ENCODE measurements at places on chromosomes 1 and 21.
A peak's percentile ranks its signal among the peaks of the same experiment; 100 is the strongest.

DNA sequence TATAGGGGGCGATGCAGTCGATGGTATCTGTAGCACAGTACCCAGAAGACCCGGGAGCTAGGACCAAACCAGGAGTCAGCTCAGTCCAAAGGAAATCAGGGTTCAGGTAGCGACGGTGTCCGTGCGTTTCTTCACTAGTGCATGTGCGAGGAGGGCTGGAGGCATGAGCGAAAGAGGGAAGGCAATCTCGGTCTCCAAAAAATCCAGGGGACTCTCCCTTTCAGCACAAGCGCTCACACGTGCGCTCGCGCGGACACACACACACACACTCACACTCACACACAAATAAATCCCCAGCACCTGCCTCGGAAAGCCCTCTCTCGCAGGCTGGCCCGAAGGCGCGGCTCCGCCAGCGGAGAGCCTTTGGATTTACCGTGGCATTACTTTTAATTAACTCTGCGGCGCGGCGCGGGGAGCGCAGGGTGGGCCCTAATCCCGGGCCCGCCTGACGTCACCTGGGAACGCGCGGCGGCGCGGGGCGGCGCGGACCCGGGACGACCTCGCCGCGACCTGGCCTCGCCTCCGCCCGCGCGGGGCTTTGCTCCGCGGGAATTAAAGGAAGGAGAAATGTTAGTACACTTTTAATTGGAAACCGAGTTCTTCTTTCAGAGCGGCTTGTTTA is 121.2 kb downstream of the LMX1A start:
- no peak for DNase-seq

DNA sequence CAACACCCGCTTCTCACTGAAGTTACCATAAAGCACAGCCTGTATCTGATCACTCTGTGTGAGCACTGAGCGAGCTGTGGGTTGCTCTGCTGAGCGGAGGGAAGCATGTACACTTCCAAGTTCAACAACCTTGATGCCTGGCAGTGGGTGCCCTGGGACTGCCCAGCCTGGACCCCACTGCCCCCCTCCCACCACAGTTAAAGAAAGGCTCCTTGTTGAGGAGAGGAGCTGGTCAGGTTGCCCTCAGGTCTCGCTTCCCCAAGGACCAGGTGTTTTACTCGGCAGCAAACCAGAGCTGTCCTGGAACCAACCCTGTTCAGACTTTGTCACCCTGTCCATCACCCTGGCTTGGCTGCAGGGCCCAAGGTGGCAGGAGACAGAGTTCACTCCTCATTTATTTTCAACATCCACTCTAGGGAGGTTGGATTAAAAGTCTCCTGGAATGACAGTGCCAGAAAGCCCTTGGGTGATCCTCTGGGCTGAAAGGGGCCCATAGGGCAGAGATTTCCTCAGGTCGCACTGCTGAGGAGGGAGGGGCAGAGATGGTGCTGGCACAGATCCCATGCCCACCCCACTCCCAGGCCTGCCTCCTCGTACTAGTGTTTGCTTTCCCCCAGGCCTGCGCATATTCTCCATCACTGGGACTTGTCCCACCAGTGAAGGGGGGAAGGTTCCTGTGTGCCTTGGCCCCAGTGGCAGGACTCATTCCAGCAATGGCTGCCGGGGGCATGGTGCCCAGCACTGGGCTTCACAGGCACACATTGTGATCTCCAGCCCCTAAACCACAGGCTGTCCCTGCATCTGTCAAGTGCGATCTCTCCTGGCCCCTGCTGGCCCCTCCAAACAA is 101.7 kb downstream of the TRABD2B start:
- no peak for DNase-seq

DNA sequence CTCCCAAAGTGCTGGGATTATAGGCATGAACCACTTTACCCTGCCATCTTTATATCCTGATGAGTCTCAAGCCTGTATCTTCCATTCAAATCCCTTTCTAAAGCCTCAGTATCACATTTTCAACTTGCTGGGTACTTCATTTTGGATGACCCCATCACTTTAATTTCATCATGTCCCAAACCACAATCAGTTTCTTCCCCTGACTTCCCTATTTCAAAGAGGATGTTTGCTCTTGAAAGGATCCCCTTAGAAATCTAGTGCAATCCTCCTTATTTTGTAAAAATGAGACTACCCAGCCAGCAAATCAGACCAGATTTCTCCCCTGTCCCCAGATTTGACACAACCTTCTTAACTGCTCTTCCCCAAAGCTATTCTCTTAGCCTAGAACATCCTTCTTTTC is 7.0 kb upstream of the TRIT1 start:
- no peak for DNase-seq

DNA sequence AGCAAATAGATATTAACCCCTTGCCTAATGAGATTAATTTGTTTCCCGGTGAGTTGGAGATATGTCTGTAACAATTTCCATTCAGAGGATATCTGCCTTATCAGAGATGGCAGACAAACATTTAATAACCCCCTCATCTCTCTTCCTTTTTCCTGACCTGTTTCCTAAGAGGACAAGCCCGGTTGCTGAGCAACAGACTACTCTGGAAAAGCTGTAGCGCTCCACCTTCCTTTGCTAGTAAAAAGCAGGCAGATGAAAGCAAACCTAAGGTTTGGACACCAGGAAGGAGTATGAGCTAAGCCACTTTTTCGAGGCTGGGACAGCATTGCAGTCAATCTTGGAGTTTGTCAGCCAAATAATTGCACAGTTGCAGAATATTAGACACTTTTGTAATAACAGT is 82.4 kb downstream of the RGS21 start:
- DNase-seq, result no peak

GRCh38 chr1:209433649-209434031 is 149.9 kb upstream of the CAMK1G start:
- DNase-seq, result peak; percentile 93

DNA sequence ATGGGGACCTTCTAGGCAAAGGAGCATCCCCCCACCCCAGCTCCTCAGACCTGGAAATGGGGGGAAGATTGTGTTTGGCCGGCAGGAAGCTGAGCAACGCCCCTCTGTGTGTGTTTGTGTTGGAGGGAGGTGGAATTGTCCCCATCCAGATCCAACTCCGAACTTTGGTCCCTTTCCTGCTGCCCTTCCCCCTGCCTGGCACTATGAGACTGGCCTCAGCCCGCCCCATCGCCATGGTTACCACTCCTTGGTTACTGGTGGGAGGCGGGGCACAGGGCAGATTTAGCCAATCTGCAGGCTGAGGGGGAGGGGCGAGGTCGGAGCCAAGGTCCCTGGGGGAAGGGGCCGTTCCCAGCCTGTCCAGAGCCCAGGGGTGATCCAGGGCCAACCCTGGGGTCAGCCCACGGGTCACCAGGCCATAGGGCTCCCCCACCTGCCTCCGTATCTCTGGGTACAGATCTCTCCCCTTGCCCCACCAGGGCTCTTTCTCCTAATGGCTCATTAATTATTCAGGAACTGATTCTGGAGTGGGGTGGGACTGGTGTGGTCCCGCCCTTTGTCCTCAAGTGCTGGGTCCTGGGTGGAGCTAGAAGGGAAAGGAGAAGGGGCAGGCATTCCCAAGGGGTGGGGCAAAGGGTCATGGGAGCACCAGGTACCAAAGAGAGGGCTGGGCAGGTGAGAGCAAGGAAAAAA is 15.2 kb downstream of the PTPRF start:
- peak; percentile 87 for DNase-seq

DNA sequence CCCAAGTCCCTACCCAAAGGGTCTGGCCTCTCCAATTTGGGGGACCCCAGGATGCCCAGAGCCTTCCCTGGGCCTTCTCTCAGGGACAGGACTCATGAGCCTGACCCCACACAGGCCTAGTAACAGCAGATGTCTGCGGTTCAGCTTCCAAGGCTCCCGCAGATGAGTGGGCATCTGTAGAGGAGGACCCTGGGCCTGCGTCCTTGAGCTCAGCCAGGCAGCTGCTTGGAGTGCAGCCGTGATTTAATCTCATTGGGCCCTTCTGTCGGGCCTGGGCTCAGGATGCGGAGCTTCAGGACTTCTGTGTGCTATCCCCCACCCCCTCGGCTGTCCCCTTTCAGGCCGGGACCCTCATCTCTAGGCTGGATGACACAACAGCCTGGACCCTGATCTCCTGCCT is 35.4 kb downstream of the IGSF21 start:
- no peak for DNase-seq

DNA sequence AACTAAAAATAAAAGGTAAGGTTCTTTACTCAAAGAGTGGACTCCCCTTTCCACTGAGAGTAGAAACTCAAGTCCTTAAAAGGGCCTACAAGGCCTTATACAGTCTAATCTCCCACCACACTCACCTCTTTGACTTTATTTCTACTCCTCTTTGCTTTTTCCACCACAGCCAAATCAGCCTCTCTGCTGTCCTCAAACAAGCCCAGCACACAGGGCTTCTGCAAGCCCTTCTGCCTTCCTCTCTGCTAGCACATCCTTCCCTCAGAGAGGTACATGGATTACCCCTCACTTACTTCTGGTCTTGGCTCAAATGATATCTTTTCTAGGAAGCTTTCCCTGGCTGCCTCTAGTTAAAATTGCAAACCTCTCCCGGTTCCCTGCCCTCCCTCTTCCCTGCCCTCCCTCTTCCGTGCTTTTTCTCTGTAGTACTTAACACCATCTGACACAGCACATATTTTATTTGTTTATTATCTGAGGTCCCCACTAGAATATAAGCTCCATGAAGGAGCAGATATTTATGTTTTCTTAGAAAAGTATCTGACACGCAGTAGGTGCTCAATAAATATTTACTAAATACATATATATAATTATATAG is 1.7 kb downstream of the LYST start:
- DNase-seq, result no peak

DNA sequence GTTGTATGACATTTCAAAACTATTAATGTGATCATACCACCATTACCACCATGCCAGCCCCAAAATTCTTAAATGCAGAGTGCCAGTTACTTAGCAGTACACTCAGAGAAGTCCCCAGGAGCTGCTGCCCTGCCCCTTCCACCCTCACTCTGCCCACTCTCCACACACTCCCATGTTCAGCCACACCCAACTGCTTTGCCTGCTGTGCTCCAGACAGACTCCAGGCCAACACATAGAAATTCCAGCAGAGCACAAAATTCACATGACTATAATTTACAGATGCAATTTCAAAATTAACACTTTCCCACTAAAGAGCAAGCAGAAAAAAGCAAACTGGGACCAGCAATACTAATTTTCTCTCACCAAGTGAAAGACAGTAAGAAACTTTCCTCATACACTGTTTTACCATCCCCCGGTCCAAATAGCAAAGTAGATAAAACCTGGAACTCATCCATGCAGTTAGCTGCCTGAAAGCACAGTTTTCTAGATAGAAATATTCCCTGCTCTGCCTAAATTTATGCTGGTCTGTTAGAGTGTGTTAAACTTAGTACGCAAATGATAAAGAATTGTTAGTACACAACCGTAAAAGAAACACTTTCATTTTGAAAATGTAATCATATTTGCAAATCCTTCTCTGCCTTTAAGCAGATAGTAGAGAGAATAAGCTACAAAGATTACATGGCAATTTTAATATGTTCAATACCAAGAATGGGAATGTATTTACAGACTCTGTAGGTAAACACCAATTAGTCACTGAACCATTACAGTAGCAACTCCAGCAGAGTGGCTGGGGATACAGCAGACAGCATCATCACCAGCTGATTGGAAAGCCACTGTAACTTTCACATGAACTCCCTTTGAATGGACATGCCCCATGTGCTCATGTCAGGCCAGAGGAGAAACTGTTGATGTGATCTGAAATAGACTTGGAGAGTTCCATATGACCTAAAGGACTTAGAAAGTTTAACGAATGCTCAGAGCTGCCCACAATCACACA is 176.5 kb downstream of the VAV3 start:
- no peak for DNase-seq
